Lower leg skin (tissue), 4 donors: ENCODE measurements at places on chromosomes 6 and 20. TPM values are rescaled to one million over a fixed set of nuclear protein-coding genes. Genes with fewer than 3 reads are reported as not detected.
A peak's percentile ranks its signal among the peaks of the same experiment; 100 is the strongest.

DNA sequence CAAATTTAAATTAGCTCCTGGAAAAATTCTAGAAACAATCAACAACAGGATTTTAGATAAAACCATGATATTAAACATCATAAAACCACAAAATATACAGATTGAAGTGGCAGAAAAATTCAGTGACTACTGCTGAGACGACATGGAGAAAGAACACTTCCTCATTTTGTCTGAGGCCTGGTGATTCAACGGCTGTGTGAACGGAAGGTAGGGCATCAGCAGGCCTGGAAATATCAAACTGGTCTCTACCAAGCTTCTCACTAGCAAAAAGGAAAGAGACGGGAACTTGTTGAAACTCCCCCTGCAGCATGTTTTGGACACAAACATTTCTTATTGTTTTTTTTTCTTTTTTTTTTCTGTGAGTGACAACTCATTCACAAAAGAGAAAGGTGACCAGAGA lies 58.0 kb upstream of the AHI1 start:
- DNase-seq = no peak

DNA sequence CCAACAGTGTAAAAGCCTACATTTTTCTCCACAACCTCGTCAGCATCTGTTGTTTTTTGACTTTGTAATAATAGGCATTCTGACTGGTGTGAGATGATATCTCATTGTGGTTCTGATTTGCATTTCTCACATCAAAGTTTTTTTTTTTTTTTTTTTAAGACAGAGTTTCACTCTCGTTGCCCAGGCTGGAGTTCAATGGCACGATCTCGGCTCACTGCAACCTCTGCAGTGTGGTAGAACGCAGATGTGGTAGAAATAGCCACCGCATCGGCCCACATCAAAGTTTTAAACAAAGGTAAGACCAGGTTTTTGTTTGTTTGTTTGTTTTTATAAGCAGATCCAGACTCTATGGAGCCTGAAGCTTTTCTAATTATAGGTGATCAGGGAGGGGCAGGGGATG lies 12.7 kb upstream of the PPP1R3G start:
- no peak for DNase-seq

GRCh38 chr20:45341939-45342854 lies 6.0 kb downstream of the SDC4 start:
- peak; percentile 48 for DNase-seq

GRCh38 chr6:109362102-109362884 lies 20.0 kb downstream of the CD164 start:
- DNase-seq = no peak

DNA sequence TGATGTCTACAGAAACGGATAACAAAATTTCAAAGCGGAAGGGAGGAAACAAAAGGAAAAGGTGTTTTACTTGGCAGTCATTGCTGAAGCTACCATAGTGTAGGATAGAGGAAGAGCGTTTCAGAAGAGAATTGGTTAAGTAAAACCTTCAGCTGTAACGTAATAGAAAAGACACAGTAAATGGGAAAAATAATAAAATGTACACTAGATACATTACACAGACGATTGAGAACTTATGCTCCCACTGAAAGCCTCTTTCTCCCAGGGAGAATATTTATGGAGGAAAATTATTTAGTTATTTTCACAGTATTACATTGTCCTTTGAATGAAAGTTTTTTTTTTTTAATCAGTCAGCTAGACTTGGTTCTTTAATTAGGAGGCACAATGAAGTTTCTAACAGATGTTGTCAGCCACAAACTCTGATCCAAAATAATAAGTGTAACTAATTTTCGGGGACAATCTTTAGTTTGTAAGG lies 90.7 kb upstream of the PRDM1 start:
- DNase-seq = no peak

- no peak for DNase-seq
These were observed 780 bp upstream of the KIAA0319 start for GRCh38 chr6:24646771-24647170.

GRCh38 chr6:31814677-31815024 lies 432 bp downstream of the HSPA1L start:
- DNase-seq = peak; percentile 99

The SNAI1 gene
- 1.3 TPM for total RNA-seq

GRCh38 chr6:33874136-33874760 lies 70.4 kb upstream of the MLN start:
- no peak for DNase-seq

The MAVS gene
- 17.2 TPM for total RNA-seq

The SPTLC3 gene
- total RNA-seq = 62.5 TPM

GRCh38 chr20:57040924-57041323 lies 225.5 kb downstream of the BMP7 start:
- DNase-seq = peak; percentile 74

- DNase-seq = no peak
These were observed 87.2 kb upstream of the STXBP5 start for GRCh38 chr6:147117011-147117410.

The HTR1E gene
- total RNA-seq = not detected

DNA sequence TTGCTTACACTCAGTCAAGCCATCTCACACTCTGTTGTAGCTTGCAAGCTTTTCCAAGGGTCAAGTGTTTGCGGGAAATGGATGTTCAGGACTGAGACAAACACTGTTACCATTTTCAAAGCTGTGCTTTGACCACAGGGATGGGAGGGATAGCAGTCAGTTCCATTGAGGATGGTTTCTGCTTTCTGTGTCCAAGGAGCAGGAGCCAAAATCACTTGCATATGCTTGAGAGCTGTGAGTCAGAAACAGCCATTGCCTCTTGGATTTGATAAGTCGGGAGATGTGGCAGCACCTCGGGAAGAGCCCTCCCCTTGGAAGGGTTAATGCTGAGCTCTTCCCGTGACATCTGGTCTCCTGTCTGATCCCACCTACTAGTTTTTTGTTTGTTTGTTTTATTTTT lies 85.2 kb downstream of the TCP11 start:
- DNase-seq = no peak

The ORC3 gene
- 13.4 TPM for total RNA-seq
